ELR (cell line): ENCODE measurements at places on chromosomes 2 and 18.

DNA sequence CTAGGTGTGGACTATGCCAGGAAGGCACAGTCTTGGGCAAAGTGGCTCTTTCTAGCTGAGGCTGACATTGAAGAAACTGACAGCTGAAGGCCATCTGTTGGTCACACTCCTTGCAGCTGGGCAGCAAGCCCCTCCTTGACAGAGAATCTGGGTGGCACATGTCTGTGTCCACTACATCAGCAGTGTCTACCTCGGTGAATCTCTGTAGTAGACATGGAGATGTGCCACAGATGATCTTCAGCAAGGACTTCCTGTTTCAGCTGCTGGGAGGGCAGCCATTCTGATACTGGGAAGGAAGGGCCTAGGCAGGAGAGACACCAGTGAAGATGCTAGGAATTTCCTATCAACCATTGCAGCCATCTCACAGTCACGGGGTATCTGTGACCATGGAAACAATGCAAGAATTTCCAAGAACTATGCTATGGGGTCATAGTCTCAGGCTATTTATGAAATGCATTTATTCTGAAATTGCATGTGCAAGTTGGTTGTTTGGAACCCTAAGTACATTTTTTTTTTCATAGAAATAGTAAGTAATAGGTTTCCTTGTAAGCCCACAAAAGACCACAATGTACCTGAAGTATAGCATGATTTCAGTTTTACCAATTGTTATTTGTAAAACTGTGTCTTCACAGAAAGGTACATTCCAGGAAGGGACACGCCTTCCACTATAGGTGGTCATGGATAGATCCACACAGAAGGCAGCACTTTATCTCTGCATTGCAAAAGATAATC lies 63.8 kb upstream of the DARS1 start:
- DNase-seq, result no peak

DNA sequence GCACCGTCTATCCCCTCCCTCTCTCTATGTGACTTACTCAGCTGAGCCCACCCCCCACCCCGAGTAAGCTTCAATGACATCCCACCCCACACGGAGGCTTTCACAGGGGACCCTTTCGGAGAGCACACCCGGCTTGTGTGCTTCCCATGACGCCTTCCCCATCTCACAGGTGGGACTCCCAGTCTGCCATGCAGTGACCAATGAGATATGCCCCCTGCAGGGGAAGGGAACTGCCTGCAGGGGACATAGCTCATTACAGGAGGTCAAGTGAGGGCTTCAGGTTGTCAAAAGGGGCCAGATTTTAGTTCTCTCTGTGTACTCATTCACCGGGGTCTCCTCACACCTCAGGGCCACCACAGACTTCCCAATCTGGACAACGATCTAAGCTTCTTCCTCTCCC lies 112.6 kb downstream of the GAREM1 start:
- DNase-seq, result no peak

DNA sequence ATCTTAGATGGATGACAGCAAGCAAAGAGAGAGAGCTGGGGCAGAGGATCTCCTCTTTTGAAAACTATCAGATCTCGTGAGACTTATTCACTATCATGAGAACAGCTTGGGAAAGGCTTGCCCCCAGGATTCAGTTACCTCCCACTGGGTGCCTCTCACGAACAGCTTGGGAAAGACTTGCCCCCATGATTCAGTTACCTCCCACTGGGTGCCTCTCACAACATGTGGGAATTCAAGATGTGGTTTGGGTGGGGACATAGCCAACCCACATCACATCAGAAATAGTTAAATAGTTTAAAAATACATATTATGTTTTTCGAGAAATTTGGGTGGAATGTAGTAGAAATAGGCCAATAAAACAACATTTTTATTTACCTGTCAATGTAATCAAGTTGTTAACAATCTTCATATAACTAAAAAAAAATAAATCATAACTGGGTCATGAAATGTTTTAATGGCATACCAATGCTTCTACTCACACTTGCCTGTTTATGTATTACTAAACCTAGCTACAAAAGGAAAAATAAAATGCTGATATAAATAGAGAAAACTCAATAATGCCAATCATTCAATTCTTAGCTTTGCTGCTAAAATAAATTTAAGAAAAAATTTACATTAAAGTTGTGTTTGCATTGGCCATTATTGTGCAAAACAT lies 608.9 kb downstream of the SUCLG1 start:
- DNase-seq, result peak; percentile 71

DNA sequence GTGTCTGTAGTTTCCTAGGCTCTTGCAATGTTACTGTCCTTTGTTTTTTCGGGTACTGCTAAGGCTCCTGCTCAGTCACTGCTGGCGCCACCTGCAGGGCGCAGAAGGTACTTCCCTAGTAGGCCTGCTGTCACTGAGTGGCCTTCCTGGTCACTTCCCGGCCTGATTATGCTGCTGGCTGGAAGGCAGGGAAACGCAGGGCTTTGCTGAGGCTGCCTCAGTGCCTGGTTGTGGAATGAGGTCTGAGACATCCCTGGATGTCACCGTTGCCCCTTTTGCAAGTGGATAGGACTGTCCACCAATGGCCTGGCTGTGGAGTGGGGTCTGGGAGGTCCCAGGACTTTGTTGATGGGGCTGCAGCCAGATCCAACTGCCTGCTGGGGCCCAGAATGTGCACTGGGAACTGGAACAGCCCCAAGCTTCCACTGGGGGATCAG lies 13.1 kb downstream of the DAW1 start:
- peak; percentile 82 for DNase-seq

DNA sequence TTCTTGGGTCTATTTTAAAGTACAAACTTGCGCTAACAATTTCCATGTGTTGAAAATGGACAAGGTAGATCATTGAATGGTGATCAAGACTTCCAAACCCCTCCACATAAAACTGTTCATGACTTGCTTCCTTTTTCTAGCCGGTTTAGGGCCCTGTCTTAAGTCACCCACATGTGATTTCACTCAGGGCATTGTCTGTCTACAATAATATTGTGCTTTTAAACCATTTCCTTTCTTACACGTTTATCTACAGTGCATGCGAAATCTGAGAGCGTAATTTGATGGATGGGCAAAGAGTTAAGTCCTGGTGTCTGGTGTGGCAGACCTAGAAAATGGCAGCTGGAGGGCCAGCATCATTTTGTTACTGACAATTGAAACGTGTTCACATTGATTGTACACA lies 2.0 kb upstream of the ZNF516 start:
- no peak for DNase-seq
